ENCODE measurements at places on chromosomes 3 and 15.

GRCh38 chr3:164094546-164094945 is 983.8 kb downstream of the SI start:
- DNase-seq = no peak

GRCh38 chr15:41631880-41632470 is 28.2 kb upstream of the MGA start:
- DNase-seq = no peak

- DNase-seq = no peak
Measured at GRCh38 chr3:84077479-84077878, 881.3 kb upstream of the CADM2 start.

DNA sequence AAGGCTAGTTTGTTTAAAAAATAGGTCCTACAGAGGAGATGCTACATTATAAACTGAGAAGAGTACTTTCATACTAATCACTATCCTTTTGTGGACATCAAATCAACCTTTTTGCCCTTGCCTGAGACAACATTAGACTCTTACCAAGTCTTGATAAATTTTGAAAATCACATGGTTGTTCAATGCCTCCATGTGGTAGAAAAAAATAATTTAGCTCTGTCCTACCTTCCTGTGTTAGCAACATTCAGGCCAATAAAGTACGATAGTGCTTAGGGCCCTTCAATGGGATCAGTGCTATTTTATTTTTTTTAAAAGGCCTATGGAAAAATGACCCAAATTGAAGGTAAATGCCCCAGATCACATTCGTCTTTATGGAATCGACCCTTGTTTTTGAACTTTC is 5.0 kb upstream of the UBE2E1 start:
- DNase-seq = peak; percentile 1

GRCh38 chr3:194212161-194212844 is 76.4 kb downstream of the HES1 start:
- no peak for DNase-seq

DNA sequence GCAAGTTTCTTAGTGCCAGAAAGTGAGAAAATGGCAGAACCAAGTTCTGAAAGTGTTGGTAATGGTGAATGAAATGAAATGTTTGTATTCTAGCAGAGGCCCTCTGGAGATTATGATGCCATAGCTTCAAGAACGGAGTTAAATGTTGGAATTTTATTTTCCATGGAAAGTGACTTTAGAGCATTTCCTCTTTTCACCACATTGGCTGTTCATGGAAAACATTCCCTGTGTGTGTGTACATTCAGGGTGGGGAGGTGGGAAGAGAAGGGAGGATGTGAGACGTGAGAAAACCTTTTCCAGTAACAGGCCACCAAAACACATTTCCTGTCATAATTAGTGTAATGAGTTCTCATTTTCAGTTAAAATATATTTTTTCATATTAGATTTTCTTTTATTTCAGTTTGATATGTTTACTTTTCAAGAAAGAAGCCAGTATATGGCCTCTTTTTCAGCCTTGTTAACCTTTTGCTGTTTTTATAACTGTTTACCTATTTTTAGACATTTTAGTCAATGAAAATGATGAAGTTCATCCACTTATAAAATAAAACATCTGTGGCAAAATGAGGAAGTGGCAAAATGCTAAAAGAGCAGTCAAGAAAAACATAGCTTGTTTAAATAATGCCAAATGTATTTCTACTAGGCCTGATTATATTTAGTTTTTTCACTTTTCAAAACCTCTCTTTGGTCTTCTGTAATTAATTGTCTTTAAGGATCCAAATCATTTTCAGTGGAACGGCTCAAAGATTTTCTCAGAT is 21.6 kb downstream of the SAMMSON start:
- DNase-seq = no peak

DNA sequence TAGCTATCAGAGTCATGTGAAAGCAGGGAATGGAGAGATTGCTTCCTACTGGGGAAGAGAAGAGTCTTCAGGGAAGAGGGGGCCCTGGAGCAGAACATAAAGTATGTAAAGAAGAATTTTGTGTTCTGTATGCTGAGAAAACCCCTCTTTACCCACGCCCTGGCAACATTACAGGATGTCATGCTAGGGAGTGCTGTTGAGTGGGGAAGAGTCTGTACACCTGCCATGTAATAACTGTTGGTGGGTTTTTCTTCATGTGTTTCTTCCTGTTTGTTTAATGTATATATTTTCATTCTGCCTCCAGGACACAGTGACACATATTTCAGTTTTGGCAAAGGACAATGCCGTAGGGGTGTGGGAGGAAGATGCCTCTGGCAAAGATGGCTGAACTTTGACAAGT is 122.8 kb upstream of the LPP start:
- no peak for DNase-seq

DNA sequence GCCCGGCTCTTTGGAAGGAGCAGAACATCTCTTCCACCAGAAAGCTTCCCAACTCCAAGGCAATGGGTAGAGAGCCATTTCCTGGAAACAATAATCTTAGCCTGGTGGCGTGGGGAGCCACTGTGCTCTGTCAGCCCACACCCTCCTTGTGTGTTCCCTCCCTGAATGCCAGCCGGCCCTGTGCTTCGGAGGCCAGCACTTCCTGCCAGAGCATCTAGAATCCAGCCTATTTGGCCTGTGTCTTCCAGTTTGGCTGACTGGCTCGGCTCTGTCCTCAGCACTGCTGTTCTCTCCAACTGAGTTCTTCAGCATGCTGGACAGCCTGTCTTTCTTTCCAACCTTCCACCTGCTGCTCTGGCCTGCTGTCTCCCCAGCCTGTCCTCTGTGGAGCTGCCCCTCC is 349.3 kb downstream of the MFSD1 start:
- no peak for DNase-seq

GRCh38 chr3:21509731-21510470 is 241.1 kb downstream of the ZNF385D start:
- no peak for DNase-seq

DNA sequence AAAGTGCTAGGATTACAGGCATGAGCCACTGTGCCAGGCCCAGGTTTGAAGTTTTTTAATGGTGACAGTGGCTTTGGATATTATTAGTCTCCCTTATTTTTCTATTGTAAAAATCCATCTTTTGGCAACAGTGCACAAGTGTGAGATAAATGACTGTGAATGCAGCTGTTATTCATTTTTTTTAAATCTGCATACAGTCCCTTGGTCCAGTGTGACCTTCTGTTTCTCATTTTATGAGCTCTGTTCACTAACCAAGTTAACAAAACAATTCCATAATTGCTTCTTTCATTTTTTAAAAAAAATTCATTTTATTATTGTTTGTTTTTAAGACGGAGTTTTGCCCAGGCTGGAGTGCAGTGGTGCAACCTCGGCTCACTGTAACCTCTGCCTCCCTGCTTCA is 381.8 kb downstream of the NAALADL2 start:
- no peak for DNase-seq

DNA sequence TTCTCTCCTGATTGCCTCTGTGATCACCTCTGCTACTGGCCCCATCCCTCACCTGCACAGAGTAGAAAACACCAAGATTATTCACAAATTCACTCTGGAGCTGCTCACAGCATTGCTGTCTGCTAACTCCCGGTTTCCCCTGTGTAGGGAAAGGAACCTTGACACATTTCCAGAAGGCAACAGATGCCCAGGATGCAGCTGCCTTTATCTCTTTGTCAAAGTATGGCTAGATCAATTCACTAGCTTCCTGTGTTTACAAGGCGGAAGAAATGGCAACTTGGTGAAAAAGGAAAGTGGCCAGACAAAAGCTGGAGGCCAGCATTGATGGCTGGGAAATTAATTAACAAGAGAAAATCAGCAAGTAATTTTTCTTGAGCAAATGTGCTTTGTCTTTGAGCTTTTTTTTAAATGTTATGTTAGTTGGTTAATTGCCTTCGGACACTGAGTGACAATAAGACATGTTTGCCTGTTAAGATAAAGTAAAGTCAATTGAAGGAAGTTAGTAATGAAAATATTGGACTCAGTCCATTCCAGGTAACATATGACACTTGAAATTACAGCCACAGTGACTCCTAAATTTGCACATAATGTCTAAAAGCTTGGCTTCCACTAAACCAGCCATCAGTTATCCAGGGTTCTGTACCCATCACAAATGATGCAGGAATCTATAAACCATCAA is 394.6 kb upstream of the IL12A start:
- no peak for DNase-seq

GRCh38 chr15:62727501-62727900 is 315.0 kb upstream of the TPM1 start:
- no peak for DNase-seq

DNA sequence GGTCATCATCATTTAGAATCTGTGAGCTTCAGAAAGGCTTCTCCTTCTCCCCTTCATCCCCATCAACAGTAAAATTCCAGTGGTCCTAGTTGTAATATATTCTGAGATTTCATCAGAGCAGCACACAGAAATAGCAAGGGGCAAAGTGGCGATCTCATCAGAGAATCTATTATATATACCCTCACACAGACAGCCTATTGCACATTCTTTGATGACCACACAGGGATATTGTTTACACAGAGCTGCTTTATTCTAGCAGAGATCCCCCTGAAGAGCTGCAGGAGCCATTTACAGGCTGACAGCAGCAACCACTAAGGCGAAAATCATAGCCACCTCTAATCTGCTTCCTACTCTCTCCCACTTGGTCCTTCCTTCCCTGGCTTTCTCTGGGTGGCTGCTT is 42.0 kb upstream of the CRBN start:
- DNase-seq = no peak

- no peak for DNase-seq
Measured at GRCh38 chr15:65038836-65039235, 6.4 kb upstream of the SLC51B start.

- no peak for DNase-seq
Measured at GRCh38 chr15:36449084-36449661, 130.3 kb upstream of the CDIN1 start.

DNA sequence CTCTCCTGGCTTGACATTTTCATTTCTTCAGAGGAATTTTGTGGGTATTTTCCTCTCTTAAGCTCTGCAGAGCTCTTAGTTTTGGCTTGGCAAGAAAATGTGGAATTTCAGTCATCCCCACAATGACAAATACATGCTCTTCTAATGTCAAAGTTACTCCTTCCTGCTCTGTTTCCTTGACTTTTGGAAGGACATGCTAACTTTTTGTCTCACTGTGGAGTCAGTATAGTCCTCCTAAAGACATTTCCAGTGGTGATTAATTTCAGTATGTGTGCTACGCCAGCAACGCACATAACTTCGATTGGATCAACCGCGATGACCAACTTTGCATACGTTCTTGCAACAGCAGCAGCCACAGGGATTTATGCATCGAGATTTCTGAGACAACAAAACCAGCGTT is 13.3 kb downstream of the EBLN2 start:
- DNase-seq = no peak

- DNase-seq = no peak
Measured at GRCh38 chr15:39781147-39781966, 1.3 kb downstream of the FSIP1 start.

DNA sequence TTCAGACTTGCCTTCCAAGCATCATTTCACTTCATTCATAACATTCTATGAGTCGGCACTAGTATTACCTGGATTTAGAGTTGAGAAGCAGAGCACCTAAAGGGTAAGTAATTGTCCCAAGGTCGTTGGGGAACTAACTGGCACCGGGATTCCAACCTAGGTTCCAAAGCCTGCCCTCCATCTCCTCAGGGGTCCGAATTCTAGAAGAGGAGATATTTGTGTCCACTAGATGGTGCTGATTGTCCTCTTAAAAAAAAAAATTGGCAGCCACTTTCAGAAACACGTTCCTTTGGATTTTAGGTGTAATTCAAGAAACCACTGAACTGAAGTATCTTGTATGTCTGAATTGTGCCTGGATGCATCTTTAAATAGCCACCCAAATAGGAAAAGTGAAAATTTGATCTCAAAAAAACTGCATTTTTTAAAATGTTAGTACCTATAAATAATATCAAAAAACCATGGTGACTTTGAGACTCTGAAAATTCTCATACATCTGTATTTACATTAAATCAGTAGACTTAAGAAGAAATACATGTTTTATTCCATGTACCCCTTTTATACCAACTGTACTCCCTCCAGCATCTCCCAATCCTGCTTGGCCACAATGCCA is 3.9 kb upstream of the FSIP1 start:
- DNase-seq = peak; percentile 41

GRCh38 chr3:138974462-138974861 is 27.4 kb downstream of the FOXL2NB start:
- DNase-seq = no peak

DNA sequence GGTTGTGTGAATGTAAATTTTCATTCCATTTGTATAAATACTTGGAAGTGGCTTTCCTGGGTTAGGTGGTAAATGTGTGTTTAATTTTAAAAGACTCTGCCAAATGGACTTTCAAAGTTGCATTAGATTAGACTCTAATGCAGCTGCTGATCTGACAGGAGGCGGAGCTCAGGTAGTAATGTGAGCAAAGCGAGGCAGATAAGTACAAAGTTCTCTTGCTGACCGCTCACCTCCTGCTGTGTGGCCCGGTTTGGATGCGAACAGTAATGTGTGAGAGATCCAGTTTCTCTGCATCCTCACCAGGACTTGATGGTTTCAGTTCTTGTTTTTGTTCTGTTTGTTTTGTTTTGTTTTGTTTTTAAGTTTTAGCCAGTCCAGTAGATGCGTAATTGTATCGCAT is 34.9 kb upstream of the GABRA5 start:
- no peak for DNase-seq

GRCh38 chr3:186165331-186165730 is 56.4 kb upstream of the ETV5 start:
- DNase-seq = no peak

DNA sequence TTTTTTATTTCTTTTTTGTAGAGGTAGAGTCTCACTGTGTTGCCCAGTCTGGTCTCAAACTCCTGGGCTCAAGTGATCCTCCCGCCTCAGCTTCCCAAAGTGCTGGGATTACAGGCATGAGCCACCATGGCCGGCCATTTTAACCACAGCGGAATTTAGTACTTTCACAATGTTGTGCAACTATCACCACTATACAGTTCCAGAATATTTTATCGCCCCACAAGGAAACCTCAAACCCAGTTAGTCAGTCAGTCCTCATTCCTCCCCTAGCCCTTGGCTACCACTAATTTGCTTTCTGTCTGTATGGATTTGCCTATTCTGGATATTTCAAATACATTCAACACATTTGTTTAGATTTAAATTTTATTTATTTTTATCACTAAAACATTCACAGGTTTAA is 15.5 kb upstream of the HOMER2 start:
- no peak for DNase-seq

- no peak for DNase-seq
Measured at GRCh38 chr3:87033205-87033604, 42.3 kb upstream of the VGLL3 start.

DNA sequence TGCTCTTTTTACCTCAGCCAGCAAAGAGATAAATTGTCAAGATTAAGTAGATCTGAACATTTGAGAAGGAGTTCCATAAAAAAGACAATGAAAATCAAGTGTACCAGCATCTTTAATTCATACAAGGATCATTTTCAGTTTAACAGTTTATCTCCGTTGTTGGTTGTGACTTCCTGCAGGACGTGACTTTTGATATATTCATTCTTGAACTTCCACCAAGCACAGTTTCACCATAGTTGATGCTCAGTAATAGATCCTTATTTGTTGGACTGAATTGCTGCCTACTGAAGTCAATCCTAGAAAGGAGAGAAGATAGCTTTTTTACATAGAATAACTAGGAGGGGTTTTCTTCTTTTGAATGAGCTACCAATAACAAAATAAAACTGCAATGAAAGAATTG is 408.2 kb downstream of the LPP start:
- no peak for DNase-seq

Data from NCI-H146 (cell line).